ENCODE measurements at places on chromosomes 7 and 10.
A peak's percentile ranks its signal among the peaks of the same experiment; 100 is the strongest.

DNA sequence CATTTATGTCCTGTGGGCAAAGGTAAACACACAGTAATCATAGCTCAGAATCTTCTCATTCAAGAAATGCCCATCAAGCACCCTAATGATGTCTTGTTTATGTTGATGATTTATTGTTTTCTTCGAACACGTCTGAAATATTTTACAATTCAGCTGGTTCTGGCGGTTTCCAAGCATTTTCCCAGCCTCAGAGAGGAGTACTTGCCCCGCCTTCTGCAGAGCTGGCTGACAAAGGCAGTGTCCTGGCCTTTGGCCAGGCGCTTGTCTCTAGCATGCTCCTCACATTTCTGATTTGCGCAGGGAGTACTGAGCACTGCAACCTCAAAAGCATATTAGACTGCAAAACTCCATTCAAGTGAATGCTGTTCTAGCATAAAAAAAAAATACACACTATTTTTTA is 314.2 kb upstream of the GNAI1 start:
- H3K4me3 ChIP-seq: no peak overlapping the region
- DNase-seq: no peak
- no peaks in the 10 kb centered on the region for H3K4me1 ChIP-seq

- no peak overlapping the region for H3K27ac ChIP-seq
- peaks cover 4% of the 10 kb centered on the region for H3K4me1 ChIP-seq
Measured at GRCh38 chr10:7111561-7111960, 299.3 kb downstream of the SFMBT2 start.

DNA sequence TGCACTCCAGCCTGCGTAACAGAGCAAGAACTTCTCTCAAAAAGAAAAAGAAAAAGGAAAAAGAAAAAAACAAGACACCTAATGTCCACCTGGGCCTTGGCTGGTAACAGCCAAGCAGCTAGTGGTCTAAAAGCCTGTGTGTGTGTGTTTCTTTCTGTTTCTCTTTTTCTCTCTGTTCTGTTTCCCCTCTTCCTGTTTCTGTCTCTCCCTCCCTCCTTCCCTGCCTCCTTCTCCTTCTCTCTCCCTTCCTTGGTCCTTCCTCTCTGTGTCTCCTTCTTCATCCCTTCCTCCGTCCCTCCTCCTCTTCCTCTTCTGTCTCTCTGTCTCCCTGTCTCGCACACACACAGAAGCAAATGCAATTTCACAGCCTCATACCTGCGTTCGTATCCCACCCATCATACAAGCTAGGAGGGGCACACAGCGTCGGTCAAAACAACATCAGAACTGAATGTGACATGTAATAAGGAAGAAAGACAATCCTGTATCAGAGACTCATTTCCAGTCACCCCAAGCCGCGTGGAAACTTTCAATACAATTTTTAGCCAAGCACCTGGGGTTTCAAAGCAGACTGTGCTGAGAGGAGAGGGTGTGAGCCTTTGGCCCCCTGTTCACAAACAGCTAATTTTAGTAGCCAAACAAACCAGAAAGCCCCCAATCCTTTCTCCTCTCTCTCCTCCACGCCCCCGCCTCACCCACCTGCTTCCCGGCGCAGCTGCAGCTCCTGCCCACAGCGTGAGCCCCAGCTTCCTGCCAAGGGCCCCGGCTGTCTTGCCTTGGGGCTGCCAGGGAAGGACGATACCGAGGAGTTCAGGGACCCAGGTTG is 50.2 kb upstream of the GNA12 start:
- H3K27me3 ChIP-seq: no peaks in the 10 kb centered on the region
- DNase-seq: no peak
- H3K36me3 ChIP-seq: no peaks in the 10 kb centered on the region
- peaks cover 12% of the 10 kb centered on the region for H3K4me1 ChIP-seq
- H3K4me3 ChIP-seq: peak overlapping the region; percentile 94

- H3K27ac ChIP-seq: no peak overlapping the region
- no peak overlapping the region for H3K4me3 ChIP-seq
- peaks cover 2% of the 10 kb centered on the region for H3K36me3 ChIP-seq
- DNase-seq: no peak
Measured at GRCh38 chr7:106493041-106493731, 167.8 kb downstream of the CCDC71L start.

GRCh38 chr7:138666385-138666784 is 34.8 kb downstream of the SVOPL start:
- no peaks in the 10 kb centered on the region for H3K4me1 ChIP-seq
- H3K4me3 ChIP-seq: no peak overlapping the region
- no peaks in the 10 kb centered on the region for H3K36me3 ChIP-seq
- H3K27me3 ChIP-seq: peaks cover 71% of the 10 kb centered on the region
- no peak for DNase-seq

- no peaks in the 10 kb centered on the region for H3K36me3 ChIP-seq
- H3K4me3 ChIP-seq: no peak overlapping the region
- no peak overlapping the region for H3K27ac ChIP-seq
- H3K4me1 ChIP-seq: no peaks in the 10 kb centered on the region
- no peak for DNase-seq
- peaks cover 8% of the 10 kb centered on the region for H3K27me3 ChIP-seq
Measured at GRCh38 chr7:75814407-75814947, 871 bp upstream of the CCL24 start.

- H3K4me3 ChIP-seq: no peak overlapping the region
- no peaks in the 10 kb centered on the region for H3K27me3 ChIP-seq
Measured at GRCh38 chr10:56605051-56605450, 244.0 kb upstream of the ZWINT start.

- H3K27ac ChIP-seq: peak overlapping the region; percentile 98
- H3K4me3 ChIP-seq: peak overlapping the region; percentile 94
Measured at GRCh38 chr10:71748671-71749191, 24.6 kb downstream of the VSIR start.

DNA sequence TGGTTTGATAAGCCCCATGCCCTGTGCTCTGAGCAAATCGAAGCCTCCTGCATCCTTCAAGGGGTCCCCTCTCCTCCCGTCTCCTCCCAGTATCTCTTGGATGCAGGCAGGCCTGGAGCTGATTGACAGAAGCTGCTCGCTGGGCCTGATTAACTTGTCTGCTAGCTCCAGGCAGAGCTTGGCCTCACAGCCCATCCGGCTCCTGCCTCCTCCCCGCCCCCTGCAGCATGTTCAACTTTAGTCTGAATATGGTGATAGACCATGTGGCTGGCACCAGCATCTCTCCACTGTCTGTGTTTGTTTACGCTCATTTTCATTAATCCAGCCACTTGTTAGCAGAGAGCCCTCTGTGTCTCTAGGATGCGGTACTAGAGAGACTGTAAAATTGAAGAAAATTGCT is 432.2 kb downstream of the DPP6 start:
- no peak for DNase-seq
- H3K4me1 ChIP-seq: no peaks in the 10 kb centered on the region
- no peaks in the 10 kb centered on the region for H3K27me3 ChIP-seq
- H3K36me3 ChIP-seq: no peaks in the 10 kb centered on the region

- no peak overlapping the region for H3K4me3 ChIP-seq
- H3K4me1 ChIP-seq: peaks cover 21% of the 10 kb centered on the region
- no peak overlapping the region for H3K27ac ChIP-seq
Measured at GRCh38 chr10:28681291-28681763, 4.0 kb downstream of the BAMBI start.

DNA sequence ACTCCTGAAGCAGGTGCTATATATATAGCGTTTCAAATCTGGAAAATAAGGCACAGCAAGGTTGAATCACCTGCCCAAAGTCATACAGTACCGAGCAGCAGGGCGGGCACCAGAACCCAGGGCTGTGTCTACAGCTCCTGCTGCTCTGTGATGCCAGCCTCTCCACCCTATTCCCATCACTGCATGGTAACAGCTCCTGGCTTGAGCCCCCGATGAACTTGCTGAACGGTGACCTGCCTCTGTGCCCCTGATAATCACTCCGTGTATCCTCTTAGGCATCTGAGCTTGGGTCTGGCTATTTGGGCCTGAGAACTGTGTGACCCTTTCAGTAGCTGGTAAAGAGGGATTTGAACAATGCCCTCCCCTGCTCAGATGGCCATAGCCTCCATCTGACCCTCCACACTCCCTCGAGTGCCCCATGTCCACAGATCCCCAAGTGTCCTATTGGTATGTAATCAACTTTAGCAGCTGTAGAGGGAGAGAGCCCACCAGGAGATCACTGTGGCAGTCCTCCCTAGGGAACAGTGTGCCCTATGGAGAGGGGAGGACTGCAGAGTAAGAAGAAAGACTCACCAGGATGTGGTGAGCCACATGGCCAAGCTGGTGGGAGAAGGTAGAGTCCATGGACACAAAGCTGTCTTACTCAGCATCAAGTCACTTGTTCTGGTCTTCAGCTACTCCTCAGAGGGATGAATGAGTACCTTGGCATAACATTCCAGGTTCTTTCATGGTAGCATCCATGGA is 1.1 kb upstream of the ARHGAP22 start:
- no peak for DNase-seq
- no peaks in the 10 kb centered on the region for H3K36me3 ChIP-seq
- H3K27me3 ChIP-seq: peaks cover 64% of the 10 kb centered on the region
- peaks cover 7% of the 10 kb centered on the region for H3K4me1 ChIP-seq
- H3K27ac ChIP-seq: no peak overlapping the region

- no peaks in the 10 kb centered on the region for H3K27me3 ChIP-seq
- peaks cover 11% of the 10 kb centered on the region for H3K4me1 ChIP-seq
- DNase-seq: no peak
- no peak overlapping the region for H3K27ac ChIP-seq
Measured at GRCh38 chr7:143892527-143893300, 9.3 kb downstream of the TCAF1 start.

DNA sequence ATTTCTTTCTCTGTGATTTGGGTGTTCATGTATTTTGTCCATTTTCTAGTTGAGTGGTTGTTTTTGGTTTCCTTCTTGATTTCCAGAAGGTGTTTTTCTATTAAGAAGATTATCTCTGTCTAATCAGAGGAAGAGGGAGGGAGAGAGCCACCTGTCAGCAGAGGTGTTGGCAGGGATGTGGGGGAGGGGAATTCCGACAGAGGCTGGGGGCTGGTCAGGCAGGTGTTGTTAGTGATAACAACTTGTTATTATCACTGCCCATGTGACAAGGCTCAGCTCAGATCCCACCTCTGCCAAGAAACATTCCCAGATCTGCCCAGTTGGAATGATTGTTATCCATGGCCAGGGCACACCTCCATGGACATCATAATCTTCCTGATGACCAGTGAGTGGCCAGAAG is 293.4 kb downstream of the GFRA1 start:
- H3K27ac ChIP-seq: no peak overlapping the region
- no peaks in the 10 kb centered on the region for H3K4me1 ChIP-seq
- DNase-seq: no peak
- no peaks in the 10 kb centered on the region for H3K36me3 ChIP-seq
- no peak overlapping the region for H3K4me3 ChIP-seq

DNA sequence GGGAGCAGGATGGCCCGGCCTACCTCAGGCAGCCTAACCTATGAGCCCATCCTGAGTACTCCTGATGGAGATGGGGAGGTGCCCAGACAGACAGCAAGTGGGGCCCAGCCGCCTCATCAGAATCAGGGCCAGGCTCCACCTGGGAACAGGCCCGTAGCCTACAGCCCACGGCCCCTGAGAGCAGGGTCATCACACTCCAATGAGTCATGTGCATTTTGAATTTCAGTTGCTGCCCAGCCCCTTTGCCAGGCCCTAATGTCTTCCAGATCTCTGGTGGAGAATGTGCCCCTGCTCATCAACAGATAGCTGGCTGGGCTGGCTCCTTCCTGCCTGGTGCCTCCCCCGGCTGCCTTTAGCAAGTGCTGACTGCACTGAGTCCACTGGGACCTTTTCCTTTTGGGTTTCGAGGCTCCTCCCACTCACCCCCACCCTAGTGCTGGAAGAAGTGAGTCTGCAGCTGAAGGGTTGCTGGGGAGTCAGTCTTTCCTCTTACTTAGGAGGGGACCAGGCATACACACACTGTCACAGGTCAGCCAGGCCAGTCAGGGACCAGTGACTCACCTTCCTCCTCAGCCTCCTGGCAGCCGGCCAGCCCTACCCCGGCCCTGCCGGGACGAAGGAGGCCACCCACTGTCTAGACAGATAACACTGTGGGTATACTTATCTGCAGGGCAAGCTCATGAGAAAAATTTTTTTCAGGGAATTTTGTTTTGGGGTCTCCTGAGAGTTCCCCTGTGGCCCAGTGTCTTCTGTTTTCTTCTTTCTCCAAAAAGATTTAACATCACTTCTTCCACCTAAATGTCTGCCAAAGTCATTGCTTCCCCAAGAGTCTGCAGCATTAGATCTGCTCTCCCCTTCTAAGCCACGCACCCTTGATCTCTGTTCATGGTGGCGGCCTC is 9.1 kb upstream of the ASIC3 start:
- H3K27ac ChIP-seq: peak overlapping the region; percentile 59
- no peak for DNase-seq
- H3K27me3 ChIP-seq: no peaks in the 10 kb centered on the region
- H3K36me3 ChIP-seq: peaks cover 3% of the 10 kb centered on the region

DNA sequence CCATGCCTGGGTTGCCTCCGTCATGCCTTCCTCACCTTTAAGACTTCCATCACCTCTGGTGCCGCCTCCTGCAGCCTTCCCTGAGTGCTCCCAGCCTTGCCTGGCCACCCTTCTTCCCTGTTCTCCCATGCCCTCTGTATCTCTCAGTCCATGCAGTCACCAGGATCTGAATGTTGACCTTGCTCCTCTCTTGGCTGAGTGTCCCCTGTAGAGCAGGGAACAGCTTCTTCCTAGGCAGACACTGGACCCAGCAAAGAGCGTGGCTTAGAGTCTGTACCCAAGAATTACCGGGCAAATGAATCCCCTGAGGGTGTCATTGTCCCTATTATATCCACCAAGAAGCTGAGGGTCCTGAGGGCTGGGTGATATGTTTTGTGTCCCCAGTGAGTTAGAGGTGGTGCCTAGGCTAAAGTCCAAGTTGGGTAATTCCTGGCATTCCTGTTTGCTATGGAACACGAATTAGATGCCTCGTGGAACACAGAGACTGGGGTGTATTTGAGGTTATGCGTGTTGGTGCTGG is 505.6 kb downstream of the RPS24 start:
- H3K27ac ChIP-seq: no peak overlapping the region
- H3K27me3 ChIP-seq: peaks cover 19% of the 10 kb centered on the region
- H3K4me3 ChIP-seq: no peak overlapping the region

DNA sequence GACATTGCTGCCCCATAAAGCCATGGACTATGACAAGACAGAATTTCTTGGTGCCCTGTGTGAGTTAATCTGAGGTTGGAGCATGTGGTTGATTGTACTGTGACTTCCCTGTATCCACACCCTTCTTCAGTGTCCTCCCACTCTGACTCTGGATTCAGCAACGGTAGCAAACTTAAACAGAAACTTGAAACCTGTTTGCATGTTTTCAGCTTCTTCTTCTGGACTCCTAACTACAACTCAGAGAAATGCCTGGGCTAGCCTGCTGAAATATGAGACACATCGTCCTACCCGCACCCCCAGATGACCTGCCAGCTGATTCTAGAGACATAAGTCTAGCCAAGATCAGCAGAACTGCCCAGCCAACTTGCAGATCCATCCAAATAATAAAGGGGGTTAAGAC is 78.4 kb downstream of the IPMK start:
- DNase-seq: no peak
- H3K27me3 ChIP-seq: peaks cover 2% of the 10 kb centered on the region
- no peak overlapping the region for H3K4me3 ChIP-seq
- no peaks in the 10 kb centered on the region for H3K36me3 ChIP-seq
- no peak overlapping the region for H3K27ac ChIP-seq

GRCh38 chr7:44621034-44621749 is 14.8 kb downstream of the OGDH start:
- no peaks in the 10 kb centered on the region for H3K27me3 ChIP-seq
- H3K4me3 ChIP-seq: peak overlapping the region; percentile 1
- H3K27ac ChIP-seq: peak overlapping the region; percentile 98
- peaks cover 5% of the 10 kb centered on the region for H3K36me3 ChIP-seq

GRCh38 chr7:33431543-33431942 is 302.2 kb downstream of the BBS9 start:
- H3K4me3 ChIP-seq: no peak overlapping the region
- no peaks in the 10 kb centered on the region for H3K36me3 ChIP-seq
- no peaks in the 10 kb centered on the region for H3K4me1 ChIP-seq
- DNase-seq: no peak
- no peak overlapping the region for H3K27ac ChIP-seq

- no peaks in the 10 kb centered on the region for H3K36me3 ChIP-seq
- H3K4me1 ChIP-seq: peaks cover 46% of the 10 kb centered on the region
- no peaks in the 10 kb centered on the region for H3K27me3 ChIP-seq
- DNase-seq: no peak
Measured at GRCh38 chr7:131370523-131370968, 42.9 kb downstream of the MKLN1 start.
